Mammary epithelial cell (primary cell): ENCODE measurements at places on chromosomes 6 and 20.

GRCh38 chr20:21395666-21396598 lies 1.4 kb downstream of the NKX2-4 start:
- peak; percentile 25 for DNase-seq

DNA sequence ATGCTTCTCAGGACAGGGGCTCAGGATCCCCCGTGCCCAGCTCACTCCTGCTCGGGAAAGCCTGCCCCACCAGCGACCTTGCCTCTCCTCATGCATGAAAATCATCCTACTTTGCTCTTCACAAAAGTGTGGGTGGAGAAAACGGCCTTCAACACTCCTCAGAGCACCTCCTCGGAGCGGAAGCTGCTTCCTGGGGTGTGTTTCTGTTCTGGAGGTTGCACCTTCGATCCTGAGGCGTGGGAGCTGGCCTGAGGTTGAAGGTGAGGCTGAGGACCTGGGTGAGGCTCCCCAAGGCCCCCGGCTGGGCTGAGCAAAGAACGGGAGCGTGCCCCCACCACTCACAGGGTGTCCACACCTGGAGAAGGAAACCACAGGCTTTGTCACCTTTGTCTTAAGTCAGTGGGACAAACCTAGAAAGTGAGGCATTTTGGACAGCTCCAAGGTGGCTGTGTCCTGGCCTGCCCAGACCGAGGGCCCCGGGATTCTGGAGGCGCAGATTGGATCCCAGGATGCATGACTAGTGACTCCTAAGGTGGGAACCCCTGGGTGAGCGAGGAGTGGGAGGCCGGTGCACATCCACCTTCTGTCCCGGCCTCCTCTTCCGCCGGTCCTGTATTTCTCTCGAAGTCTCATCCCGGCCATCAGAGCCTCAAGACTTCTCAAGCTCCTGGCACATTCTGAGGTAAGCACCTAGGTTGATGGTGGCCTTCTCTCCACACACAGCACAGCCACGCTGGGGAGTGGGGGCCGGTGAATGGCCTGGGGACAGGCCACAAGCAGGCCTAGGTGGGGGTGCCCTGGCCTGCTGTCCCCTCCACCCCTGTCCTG lies 104.7 kb downstream of the TMEM242 start:
- DNase-seq: no peak

GRCh38 chr20:3901028-3901705 lies 12.0 kb downstream of the PANK2 start:
- no peak for DNase-seq

DNA sequence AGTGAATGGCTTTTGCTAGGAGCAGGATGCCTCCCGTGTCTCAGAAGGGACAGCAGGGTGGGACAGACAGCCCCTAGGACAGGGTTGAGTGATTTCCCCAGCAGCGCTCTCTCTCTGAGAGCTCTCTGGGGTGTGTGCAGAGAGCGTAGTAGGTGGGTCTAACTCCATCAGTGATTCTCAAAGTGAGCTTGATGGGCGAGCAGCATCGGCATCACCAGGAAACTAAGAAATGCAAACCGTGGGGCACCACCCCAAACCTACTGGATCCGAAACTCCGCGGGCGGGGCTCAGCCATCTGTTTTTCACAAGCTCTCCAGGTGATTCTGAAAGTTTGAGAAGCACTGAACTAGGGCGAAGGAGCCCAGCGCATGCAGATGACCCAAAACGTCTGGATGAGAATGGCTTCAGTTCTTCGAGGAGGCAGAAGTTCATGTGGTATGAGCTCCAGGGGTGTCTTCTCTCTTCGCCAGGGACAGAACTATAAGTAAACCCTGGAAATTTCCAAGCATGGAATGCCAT lies 119.6 kb upstream of the RNF24 start:
- DNase-seq: no peak

DNA sequence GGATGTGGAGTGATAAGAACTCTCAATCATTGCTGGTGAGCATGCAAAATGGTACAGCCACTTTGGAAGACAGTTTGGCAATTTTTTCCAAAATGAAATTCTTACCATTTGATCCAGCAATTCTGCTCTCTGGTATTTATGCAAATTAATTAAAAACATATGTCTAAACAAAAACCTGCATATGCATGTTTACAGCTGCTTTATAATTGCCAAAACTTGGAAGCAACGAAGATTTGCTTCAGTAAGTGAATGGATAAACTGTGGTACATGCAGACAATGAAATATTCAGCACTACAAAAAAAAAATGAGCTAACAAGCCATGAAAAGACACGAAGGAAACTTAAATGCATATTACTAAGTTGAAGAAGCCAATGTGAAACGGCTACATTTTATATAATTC lies 55.5 kb upstream of the SMLR1 start:
- DNase-seq: no peak

DNA sequence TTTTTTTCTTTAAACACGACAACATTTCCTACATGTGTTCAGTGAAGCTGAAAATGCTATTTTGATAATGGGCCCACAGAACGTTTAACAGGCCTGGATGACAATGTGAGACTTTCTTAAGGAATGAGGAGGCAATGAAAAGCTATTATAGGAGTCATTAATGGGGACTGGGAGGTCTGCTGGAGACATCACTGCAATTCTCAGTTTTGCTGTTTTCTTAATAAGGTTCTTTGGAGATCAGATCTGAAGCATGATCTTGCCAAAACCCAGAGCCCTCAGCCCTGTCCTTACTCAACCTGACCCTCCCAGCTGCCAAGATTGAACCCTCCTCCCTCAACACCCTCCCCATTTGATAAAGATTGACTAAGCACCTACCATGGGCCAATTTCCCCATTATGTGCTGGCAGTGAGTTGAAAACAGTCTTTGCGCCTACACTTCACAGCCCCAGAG lies 353.1 kb downstream of the MAFB start:
- no peak for DNase-seq

DNA sequence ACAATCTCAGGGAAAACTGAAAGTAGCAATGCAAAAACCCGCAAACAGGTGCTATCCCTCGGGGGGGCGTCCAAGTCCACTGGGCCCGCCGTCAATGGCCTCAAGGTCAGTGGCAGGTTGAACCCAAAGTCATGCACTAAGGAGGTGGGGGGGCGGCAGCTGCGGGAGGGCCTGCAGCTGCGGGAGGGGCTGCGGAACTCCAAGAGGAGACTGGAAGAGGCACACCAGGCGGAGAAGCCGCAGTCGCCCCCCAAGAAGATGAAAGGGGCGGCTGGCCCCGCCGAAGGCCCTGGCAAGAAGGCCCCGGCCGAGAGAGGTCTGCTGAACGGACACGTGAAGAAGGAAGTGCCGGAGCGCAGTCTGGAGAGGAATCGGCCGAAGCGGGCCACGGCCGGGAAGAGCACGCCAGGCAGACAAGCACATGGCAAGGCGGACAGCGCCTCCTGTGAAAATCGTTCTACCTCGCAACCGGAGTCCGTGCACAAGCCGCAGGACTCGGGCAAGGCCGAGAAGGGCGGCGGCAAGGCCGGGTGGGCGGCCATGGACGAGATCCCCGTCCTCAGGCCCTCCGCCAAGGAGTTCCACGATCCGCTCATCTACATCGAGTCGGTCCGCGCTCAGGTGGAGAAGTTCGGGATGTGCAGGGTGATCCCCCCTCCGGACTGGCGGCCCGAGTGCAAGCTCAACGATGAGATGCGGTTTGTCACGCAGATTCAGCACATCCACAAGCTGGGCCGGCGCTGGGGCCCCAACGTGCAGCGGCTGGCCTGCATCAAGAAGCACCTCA lies 166.3 kb downstream of the DTNBP1 start:
- no peak for DNase-seq

- peak; percentile 43 for DNase-seq
These were observed 186.7 kb upstream of the TENT5A start for GRCh38 chr6:81938991-81939732.

GRCh38 chr6:91171754-91172462 lies 585.0 kb upstream of the MAP3K7 start:
- no peak for DNase-seq
